ENCODE measurements at places on chromosomes 6 and 20. TPM values are rescaled to one million over a fixed set of nuclear protein-coding genes. Genes with fewer than 3 reads are reported as not detected.
A peak's percentile ranks its signal among the peaks of the same experiment; 100 is the strongest.

GRCh38 chr6:30206799-30207618 is 6.2 kb downstream of the TRIM26 start:
- peaks cover 46% of the 10 kb centered on the region for H3K4me1 ChIP-seq
- no peak for DNase-seq
- no peak overlapping the region for H3K4me3 ChIP-seq
- no peaks in the 10 kb centered on the region for H3K36me3 ChIP-seq

OXT gene
- not detected for total RNA-seq

FAM209B gene
- not detected for total RNA-seq

DNA sequence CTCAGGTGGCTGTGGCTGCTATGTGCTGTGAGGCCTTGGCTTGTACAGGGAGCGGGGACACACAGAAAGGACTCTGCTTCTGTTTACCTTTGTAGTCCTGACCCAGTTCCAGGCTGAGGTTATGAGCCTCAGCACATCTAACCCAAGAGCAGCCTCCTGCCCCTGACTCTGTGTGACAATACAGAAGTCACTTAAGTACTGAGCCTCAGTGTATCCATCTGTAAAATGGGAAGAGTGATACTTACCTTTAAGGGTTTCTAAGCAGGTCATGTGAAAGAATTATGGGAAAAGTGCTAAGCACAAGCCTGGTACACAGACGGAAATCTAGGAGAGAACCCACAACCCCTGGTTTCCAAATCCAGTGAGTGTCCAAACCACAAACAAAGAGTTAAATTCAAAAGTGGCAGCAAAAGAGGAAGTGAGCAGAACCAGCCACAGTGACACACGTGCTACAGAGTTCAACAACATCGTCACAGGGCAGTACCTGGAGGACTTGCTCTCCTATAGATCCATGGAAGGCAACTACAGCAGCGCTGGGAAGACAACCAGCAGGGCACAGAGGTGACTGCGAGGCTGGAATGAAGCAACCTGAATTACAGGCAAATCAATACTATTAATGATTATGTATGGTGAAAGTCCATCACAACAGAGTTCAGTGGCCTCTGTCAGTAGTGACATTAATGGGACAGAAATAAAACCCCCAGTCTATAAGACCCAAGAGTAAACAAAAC is 12.5 kb downstream of the TRIM26 start:
- no peaks in the 10 kb centered on the region for H3K27me3 ChIP-seq
- DNase-seq: no peak
- H3K27ac ChIP-seq: no peak overlapping the region
- H3K36me3 ChIP-seq: peaks cover 24% of the 10 kb centered on the region
- no peak overlapping the region for H3K4me3 ChIP-seq

GRCh38 chr6:43984442-43985321 is 142.6 kb downstream of the MRPL14 start:
- no peaks in the 10 kb centered on the region for H3K36me3 ChIP-seq
- peak; percentile 88 for DNase-seq
- no peak overlapping the region for H3K4me3 ChIP-seq
- H3K27me3 ChIP-seq: peaks cover 1% of the 10 kb centered on the region
- H3K4me1 ChIP-seq: peaks cover 16% of the 10 kb centered on the region
- peak overlapping the region; percentile 52 for H3K27ac ChIP-seq

- no peak overlapping the region for H3K4me3 ChIP-seq
- peaks cover 29% of the 10 kb centered on the region for H3K4me1 ChIP-seq
- no peak overlapping the region for H3K27ac ChIP-seq
- DNase-seq: no peak
Measured at GRCh38 chr6:9295644-9296043, 860.3 kb upstream of the SLC35B3 start.

GRCh38 chr6:105785066-105785811 is 300.9 kb upstream of the PRDM1 start:
- no peaks in the 10 kb centered on the region for H3K36me3 ChIP-seq
- no peak for DNase-seq
- no peak overlapping the region for H3K4me3 ChIP-seq
- no peaks in the 10 kb centered on the region for H3K4me1 ChIP-seq
- no peak overlapping the region for H3K27ac ChIP-seq
- H3K27me3 ChIP-seq: peaks cover 11% of the 10 kb centered on the region

DNA sequence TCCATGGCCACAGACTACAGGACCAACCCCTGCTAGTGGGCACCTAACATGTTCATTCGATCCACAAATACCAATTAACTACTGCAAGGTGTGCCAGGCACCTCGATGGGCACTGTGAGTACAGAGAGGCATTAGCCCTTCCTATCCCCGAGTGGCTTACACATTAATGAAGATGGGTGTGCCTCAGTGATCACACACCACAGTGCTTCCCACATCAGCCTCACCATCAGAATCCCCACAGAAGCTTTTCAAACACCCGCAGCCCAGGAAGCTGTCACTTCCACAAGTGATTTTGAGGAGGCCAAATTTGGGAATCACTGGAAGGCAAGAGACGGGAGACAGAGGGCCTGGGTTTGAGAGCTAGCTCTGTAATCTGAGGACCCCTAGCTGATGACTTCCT is 23.7 kb downstream of the EZR start:
- DNase-seq: no peak
- no peak overlapping the region for H3K27ac ChIP-seq
- H3K36me3 ChIP-seq: no peaks in the 10 kb centered on the region
- H3K4me3 ChIP-seq: no peak overlapping the region
- H3K4me1 ChIP-seq: peaks cover 44% of the 10 kb centered on the region
- no peaks in the 10 kb centered on the region for H3K27me3 ChIP-seq

GRCh38 chr6:115971785-115972184 is 88.9 kb downstream of the FRK start:
- no peak overlapping the region for H3K4me3 ChIP-seq
- no peak for DNase-seq
- H3K4me1 ChIP-seq: peaks cover 6% of the 10 kb centered on the region
- no peak overlapping the region for H3K27ac ChIP-seq
- no peaks in the 10 kb centered on the region for H3K27me3 ChIP-seq

RSPO4 gene
- total RNA-seq: not detected

DNA sequence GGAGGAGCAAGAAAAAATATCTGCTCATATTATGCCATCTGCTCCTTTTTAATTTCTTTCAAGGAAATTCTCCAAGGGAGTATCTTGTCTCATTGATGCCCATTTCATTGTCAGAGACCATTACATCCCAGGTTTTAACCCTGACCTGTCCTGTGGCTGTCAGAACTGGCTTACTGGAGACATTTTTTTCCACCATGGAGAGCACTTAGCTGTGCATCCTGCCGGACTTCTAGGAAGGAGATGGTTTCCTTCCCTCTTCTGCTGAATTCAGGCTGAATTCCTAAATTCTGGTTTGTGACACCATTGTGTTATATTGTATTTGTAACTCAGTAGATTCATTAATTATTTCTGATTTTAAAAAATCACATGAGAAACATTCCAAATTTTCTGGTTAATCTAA is 70.3 kb downstream of the NKAIN2 start:
- no peak overlapping the region for H3K27ac ChIP-seq
- no peak overlapping the region for H3K4me3 ChIP-seq
- no peaks in the 10 kb centered on the region for H3K27me3 ChIP-seq
- H3K36me3 ChIP-seq: no peaks in the 10 kb centered on the region

- H3K4me1 ChIP-seq: no peaks in the 10 kb centered on the region
- no peaks in the 10 kb centered on the region for H3K27me3 ChIP-seq
- H3K4me3 ChIP-seq: no peak overlapping the region
- H3K27ac ChIP-seq: no peak overlapping the region
- no peak for DNase-seq
Measured at GRCh38 chr6:135323202-135323668, 142.1 kb downstream of the MYB start.

TRIM31 gene
- total RNA-seq: not detected

GRCh38 chr6:156045401-156046267 is 590.0 kb upstream of the NOX3 start:
- no peaks in the 10 kb centered on the region for H3K27me3 ChIP-seq
- DNase-seq: no peak
- no peak overlapping the region for H3K4me3 ChIP-seq
- no peaks in the 10 kb centered on the region for H3K36me3 ChIP-seq
- H3K27ac ChIP-seq: no peak overlapping the region
- no peaks in the 10 kb centered on the region for H3K4me1 ChIP-seq

DNA sequence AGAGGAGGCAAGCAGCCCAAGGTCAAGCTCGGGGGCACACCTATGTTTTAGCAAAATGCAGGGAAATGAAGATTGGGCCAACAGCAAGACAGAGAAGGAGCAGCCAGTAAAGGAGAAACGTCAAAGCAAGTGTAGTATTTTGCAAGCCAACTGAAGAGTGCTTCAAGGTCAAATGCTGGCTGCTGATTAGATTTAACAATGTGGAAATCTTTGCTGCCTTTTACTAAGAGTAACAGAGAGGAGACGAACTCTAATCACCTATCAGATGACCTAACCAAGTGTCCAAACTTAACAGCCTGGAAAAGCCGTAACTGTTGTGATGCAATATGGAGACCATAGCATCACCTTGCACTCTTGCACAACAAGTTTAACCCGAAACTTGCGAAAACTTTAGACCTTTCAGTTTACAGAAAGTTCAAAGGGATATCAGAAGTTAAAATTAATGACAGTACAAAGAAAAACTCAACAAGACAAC is 30.4 kb downstream of the AKIRIN2 start:
- no peak overlapping the region for H3K4me3 ChIP-seq
- H3K36me3 ChIP-seq: peaks cover 34% of the 10 kb centered on the region
- H3K27me3 ChIP-seq: no peaks in the 10 kb centered on the region
- H3K27ac ChIP-seq: peak overlapping the region; percentile 23
- H3K4me1 ChIP-seq: peaks cover 21% of the 10 kb centered on the region
- DNase-seq: no peak

ATRN gene
- 52.8 TPM for total RNA-seq

DNA sequence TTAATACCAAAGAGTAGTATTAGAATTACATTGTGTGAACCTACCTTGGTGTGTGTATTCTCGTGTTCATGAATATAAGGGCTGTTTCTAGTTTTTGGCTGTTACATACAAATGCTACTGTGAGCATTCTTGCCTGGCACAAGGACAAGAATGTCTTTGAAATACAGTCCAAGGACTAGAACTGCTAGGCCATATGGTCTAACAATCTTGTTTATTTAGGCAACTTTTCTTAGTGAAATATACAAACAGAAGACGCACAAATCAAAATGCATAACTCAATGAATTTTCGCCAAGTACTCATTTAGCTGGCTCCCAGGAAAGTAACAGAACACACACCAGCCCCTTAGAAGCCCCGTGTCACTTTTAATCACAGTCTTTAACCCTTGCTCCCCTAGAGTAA is 28.5 kb downstream of the KDM1B start:
- no peak overlapping the region for H3K27ac ChIP-seq
- no peaks in the 10 kb centered on the region for H3K27me3 ChIP-seq
- no peak overlapping the region for H3K4me3 ChIP-seq
- H3K36me3 ChIP-seq: peaks cover 5% of the 10 kb centered on the region

DNA sequence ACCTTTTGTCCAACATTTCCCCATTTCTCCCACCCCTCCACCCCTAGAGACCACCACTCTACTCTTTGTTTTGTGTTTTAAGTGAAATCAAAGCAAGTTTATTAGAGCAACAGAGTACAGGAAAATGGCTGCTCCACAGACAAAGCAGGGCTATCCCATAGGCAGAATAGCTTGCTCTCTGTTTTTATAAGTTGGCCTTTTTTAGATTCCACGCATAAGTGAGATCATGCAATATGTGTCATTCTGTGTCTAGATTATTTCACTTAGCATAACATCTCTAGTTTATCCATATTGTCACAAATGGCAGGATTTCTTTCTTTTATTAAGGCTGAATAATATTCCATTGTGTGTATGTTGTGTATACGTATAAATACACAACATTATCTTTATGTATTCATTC is 30.1 kb upstream of the SMLR1 start:
- no peak overlapping the region for H3K27ac ChIP-seq
- H3K36me3 ChIP-seq: peaks cover 7% of the 10 kb centered on the region
- no peaks in the 10 kb centered on the region for H3K27me3 ChIP-seq

HRH3 gene
- not detected for total RNA-seq

GRCh38 chr6:146028252-146028795 is 538 bp upstream of the GRM1 start:
- H3K27me3 ChIP-seq: peaks cover 26% of the 10 kb centered on the region
- H3K4me3 ChIP-seq: peak overlapping the region; percentile 51
- no peak for DNase-seq
- H3K36me3 ChIP-seq: no peaks in the 10 kb centered on the region
- no peak overlapping the region for H3K27ac ChIP-seq

GRCh38 chr20:49567421-49568277 is at the start of gene PTGIS:
Gene PTGIS (minus strand): TSS chr20:49568137. CDS start chr20:49568116, 21 bp downstream.
- H3K27me3 ChIP-seq: no peaks in the 10 kb centered on the region
- H3K4me3 ChIP-seq: peak within 1 kb of the TSS; percentile 69
- no peak for DNase-seq
- H3K27ac ChIP-seq: peak within 1 kb of the TSS; percentile 90
